ENCODE measurements at places on chromosomes 6 and 20.

DNA sequence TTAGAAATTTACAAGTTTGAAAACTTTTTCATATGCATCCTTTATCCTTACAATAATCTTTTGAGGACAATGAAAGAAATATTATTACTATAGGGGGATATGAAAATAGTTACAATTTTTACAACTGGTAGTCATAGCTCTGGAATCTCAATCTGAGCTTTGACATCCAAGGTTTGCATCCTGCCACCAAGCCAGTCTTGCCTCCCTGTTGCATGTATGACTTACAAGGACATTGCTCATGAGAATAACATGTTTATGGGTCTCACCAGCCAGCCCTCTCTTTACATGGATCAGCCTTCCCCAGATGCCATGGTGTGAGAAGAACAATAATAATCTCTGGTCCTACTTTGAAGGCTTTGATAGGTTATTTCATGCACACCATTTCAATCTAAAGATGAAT, 67.5 kb downstream of the THEMIS start:
- no peak for DNase-seq

GRCh38 chr20:1376408-1377270, 16.2 kb downstream of the FKBP1A start:
- DNase-seq, result no peak

GRCh38 chr6:10610289-10610688, 84.1 kb downstream of the C6orf52 start:
- no peak for DNase-seq

DNA sequence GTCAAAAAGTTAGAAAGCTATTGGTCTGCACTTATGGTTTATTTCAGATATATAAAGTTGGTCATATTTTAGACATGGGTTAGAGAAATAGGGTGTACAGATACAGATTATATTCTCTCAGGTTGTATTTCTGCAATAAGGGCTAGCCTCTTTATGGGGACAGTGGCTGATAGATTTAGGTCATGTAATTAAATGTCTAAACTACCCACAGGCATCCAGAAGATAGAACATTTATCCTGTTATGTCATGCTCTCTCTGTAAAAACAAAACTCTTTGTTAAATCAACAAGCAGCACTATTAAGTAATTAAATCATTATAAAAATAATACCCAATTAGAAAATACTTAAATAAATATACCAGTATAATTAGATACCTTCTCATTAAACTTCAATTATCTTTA, 612.6 kb upstream of the CITED2 start:
- DNase-seq, result no peak

DNA sequence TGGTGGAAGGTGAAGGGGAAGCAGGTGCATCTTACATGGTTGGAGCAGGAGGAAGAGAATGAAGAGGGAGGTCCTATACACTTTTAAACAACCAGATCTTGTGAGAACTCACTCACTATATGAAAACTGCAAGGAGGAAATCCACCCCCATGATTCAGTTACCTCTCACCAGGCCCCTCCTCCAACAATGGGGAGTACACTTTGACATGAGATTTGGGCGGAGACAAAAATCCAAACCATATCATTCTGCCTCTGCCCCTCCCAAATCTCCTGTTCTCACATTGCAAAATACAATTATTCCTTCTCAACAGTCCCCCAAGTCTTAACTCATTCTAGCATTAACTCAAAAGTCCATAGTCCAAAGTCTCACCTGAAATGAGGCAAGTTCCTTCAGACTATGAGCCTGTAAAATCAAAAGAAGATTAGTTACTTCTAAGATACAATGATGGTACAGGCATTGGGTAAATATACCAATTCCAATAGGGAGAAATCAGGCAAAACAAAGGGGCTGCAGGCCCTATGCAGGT, 60.5 kb downstream of the EDN1 start:
- DNase-seq, result no peak

- DNase-seq, result no peak
Observed at GRCh38 chr6:109743739-109744138, 52.6 kb downstream of the FIG4 start.

DNA sequence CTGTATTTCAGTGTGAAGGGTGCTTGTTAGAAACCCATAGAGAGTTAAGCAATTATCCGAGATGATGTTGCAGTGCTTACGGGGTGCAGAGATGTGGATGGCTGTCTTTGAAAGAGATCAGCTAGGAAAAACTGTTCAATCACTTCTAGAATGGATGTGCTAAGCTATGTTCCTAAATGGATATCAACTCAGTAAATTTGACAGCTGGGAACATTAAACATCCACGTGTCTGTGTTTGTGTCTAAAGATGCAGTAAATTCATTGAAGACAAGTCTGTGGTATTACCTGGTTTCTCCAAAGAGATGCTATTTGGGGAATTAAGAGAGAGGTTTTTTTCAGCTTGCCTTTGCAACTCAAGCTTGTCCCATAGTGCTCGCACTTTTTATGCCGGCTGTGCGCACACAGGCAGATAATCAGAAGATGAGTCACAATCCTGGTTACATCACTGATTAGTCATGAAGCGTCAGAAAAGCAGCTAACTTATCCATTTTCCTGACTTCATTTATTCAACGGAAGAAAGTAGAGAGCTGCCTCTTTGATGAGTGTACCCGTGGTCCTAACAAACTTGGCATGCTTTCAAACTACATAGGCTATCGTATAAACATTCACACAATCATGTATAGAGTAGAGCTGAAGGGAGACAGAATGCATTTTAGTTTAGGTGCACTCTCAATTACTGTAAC, 691.7 kb upstream of the SLC35B3 start:
- DNase-seq, result no peak

GRCh38 chr20:46118481-46119020, 437 bp downstream of the CD40 start:
- DNase-seq, result no peak

DNA sequence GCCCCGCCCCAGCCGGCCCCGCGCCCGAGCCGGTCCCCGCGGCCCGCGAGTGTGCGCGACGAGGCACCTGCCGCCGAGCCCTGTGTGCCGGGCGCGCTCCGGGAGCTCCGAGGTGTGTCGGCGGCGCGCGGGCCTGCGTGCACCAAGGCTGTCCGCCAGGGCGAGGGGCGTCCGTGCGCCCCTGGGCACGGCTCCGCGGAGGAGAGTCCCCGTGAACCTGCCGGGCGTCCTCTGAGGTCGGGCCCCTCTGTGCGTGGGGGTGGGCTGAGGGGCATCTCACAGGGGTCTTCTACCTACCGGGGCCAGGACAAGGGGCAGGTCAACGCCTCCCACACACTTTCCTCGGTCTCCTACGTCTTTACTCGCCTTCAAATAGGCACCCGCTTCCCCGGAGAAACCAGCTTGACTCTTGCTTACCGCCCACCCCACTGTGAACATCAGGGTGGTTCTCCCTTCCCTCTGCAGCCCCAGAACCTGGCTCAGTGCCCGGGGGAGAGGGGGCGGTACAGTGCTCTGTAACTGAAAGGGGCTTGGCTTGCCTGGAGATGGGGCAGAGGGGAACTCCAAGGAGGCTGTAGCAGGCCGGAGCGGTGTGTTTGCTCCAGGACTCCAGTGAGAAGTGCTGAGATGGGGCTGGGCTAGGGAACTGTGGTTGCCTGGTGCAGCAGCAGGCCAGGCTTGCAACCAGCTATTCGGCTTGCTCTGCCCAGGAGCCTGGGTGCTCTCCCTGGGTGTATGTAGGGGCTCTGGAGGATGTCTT, at the start of gene SAMD10:
SAMD10 (minus strand) TSS at position 86 of the 760 bp plus-strand sequence. CDS start 175 bp downstream, outside the sequence.
- peak; percentile 47 for DNase-seq

DNA sequence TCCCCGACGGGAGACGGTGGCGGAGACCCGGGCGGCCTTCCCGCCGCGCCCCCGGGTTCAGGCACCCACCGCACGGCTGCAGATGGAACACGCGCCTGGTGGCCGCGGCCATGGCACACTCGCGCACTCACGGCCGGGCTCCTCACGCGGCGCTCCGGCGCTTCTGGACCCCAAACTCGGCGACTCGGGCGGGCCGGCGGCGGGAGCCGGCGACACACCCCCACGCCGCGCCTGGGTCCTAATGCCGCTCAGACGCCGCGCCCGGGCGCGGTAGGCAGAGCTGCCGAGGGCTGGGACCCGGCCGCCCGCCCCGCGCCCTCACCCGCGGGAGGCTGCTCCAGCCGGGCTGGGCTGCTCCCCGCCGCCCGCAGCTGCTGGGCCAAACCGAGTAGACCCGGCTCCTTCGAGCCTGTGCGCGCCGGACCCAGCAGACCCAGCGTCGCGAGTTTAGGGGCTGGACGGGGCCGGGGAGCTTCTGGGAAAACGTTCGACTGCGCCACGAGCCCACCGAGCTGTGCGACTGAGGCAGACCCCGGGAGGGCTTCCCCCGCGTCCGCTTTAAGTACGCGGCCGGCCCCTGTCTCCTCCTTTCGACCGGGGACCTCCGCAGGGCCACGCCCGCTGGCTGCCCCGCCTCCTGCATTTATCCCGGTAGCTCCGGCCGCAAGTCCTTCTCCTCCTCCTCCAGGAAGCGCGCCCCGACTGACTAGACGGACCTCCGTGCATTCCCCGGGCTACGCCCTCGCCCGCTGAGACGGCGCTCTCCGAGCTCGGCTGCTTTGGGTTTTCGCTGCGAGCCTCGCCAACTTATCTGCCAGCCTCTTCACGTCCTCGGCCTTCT, at the start of gene SLC4A11:
SLC4A11 (minus strand) TSS at position 165 of the 841 bp plus-strand sequence; CDS start at position 112, 53 bp downstream.
- DNase-seq, result peak; percentile 79

GRCh38 chr20:14536738-14537137, 199.3 kb upstream of the FLRT3 start:
- DNase-seq, result no peak

DNA sequence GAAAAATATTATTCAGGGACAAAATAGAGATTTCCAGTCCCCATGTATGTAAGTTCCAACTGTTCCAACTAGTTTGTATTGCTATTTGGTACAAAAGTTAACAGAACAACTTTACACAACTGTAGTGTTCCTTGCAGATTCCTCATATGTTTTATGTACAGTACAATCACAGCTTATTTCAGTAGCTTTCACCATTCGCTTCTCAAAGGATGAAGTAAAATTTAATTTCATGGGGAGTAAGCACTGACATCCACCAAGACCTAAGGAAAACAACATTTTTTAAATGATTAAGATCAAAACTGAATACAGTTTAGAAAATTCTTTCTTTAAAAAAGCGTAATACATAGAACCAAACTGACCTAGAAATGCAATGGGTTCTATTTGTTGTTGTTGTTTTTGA, 24.6 kb downstream of the ZNF217 start:
- DNase-seq, result no peak

GRCh38 chr6:108166664-108167448, 1.0 kb downstream of the NR2E1 start:
- no peak for DNase-seq

DNA sequence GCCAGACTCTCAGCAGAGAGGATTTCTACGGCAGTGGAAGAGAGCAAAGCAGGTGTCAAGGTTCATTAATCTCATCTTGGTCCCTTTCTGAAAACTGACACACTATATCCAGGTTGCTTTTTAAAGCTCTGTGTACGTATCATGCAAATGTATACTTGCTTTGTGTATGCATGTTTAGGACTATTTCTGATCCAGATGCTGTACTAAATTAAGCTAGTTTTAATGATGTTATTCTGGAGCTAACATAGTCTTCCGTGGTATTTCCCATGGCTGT, 59.2 kb upstream of the SNX9 start:
- DNase-seq, result no peak

DNA sequence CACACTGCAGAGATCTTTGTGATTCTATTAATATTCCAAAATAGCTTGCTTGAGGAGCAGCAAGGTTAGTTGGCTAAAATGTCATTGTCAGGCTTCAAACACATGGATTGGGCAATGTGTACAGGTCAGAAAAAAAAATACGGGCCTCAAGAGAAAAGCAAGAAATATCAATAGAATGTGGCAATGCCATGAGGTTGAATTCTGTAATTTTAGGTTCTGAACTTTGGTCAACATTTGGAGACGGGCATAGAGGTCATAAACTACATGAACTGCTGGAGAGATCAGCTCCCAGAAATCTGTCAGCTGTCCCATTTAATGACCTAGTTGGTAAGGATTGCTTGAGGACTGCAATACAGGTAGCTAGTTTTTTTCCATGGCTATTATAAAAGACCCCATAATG, 445.8 kb downstream of the HTR1B start:
- no peak for DNase-seq

- DNase-seq, result no peak
Observed at GRCh38 chr6:105983763-105984162, 102.4 kb upstream of the PRDM1 start.

DNA sequence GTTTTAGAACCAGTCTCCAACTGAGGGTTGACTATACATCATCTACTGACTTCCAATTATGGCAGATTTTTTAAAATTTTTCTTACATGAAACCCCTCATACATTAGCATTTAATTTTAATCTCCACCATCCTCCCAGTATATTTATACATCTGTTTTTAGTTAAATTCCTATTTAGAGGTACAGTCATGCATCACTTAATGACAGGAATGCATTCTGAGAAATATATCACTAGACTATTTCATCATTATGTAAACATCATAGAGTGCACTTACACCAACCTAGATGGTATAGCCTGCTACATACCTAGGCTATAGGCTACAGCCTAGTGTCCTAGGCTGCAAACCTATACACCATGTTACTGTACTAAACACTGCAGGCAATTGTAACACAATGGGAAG, 316.7 kb upstream of the MARCKS start:
- no peak for DNase-seq

DNA sequence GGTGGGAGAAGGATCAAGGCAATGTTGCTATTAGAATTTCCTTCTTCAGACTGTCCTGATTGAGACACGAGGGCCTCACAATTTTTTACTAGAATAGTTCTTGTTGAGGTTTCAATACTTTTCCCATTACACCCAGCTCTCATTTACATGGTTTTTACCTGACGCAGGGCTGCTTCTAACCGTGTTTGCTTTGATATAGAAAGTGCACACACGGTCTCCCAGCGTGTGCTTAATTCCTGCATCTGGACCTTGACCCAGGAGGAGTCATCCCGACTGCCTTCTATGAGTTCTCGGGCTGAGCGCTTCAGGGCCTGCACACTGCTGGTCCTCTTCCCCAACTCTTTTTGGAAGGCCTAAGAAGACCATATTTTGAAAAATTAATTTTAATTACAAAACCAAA, 160.2 kb downstream of the DST start:
- no peak for DNase-seq

GRCh38 chr6:83155794-83156193, 37.3 kb downstream of the PGM3 start:
- no peak for DNase-seq

GRCh38 chr6:17927705-17928104, 59.7 kb downstream of the KIF13A start:
- no peak for DNase-seq

GRCh38 chr20:528923-529604, 14.5 kb downstream of the CSNK2A1 start:
- no peak for DNase-seq

- DNase-seq, result no peak
Observed at GRCh38 chr20:24478584-24478983, 9.2 kb downstream of the SYNDIG1 start.

- no peak for DNase-seq
Observed at GRCh38 chr6:131754088-131754487, 43.3 kb upstream of the CTAGE9 start.

DNA sequence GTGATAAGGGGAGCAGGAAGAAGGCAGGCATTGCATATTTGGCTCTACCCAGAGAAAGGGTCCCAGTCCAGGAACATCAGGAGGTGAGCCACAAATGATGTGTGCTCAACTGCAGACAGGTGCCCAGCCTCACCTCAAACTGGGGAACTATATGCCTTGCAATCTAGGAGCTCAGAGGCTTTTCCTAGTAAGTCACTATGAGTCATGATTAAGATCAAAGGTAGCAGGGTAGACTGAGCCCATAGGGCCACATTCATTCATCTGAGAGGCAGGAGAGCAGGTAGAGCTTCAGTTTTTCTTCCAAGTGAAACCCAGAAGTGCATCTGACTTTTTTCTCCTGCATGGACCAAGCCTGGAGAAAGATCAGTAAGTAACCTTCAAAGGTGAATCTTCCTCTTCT, 31.3 kb downstream of the MARCKS start:
- DNase-seq, result no peak
